ENCODE measurements at places on chromosomes 3 and 15.
A peak's percentile ranks its signal among the peaks of the same experiment; 100 is the strongest.

- no peak for DNase-seq
Measured at GRCh38 chr15:97566961-97567360, 393.5 kb upstream of the ARRDC4 start.

DNA sequence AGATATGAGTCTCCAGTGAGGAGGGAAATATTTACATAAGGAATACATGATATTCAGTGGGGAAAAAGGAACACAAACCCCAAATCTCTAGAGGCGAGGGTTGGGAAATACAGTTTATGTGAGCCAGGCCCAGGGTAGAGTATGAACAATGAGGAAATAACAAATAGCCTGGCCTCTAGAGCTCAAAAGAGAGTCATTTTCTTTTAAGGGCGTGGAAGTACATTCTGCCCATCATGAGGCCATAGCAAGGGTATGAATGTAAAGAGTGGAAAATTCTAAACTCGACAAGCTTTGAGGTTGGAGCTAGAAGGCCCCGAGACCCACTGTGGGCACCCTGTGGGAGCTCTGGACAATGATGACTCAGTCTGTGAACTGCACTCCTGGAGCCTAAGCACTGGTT, 27.8 kb upstream of the IGF2BP2 start:
- DNase-seq: no peak

DNA sequence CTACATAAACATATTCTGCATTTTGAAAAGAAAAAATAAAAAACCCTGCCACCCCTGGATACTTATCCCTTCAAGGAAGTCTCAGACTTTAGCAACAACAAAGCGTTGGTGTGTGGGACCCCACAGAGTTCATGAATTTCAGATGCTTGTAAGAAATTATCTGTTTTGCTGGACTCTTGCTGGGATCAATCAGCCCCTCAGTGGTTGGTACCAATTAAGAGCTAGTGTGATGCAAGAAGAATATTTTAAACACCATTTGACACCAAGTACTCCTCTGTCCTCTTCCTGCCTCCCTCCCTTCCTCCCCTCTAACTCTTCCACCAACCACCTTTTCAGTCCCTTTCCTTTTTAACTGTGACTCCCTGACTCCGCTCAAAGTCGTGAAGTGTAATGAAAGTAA, 51.5 kb downstream of the SST start:
- DNase-seq: no peak

DNA sequence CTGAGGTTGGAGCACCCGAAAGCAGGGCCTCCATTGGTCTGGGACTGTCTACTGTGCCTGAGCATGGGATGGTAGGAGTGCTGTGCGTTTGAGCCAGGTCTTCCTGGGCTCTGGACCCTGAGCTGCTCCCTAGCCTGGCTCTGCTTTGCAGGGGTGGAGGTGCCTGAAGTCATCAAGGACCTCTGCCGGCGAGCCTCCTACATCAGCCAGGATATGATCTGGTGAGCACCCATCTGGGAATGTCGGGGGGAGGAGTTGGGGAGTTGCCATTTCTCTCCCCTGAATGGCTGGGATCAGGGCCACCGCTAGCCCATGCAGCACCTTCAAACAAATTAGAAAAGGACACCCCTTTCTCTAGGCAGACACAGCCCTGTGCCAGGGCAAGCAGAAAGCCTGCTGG, 20.7 kb downstream of the DUOX1 start:
- no peak for DNase-seq

- DNase-seq: peak; percentile 63
Measured at GRCh38 chr3:187027531-187028278, 97.4 kb downstream of the ST6GAL1 start.

DNA sequence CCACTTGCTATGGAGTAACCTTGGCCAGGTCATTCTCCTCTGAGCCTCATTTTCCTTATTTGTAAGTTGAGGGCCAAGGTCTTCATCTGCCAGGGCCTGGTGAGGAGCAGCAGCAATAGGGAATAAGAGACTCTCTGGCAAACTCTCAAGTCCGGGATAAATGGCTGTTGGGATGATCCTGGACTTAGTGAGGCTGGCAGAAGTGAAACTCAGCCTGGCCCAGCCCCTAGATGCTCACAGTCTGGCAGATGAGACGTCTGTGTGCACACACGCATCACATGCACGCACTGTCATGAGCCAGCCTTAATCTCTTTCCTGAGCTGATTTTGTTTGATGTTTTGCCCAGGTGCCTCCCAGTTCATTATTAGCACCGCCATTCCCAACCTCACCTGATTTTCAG, 26.8 kb downstream of the SLC6A6 start:
- no peak for DNase-seq

All from CD4-positive, alpha-beta T cell (primary cell).